Lower lobe of right lung (tissue), 2 donors: ENCODE measurements at places on chromosomes 1 and 21. TPM values are rescaled to one million over a fixed set of nuclear protein-coding genes. Genes with fewer than 3 reads are reported as not detected.

The GJA9 gene
- total RNA-seq = not detected

The CELA2B gene
- not detected for total RNA-seq

The OXCT2 gene
- total RNA-seq = 0.47 TPM

The ARTN gene
- total RNA-seq = 0.27 TPM

The SPAG17 gene
- total RNA-seq = 9.9 TPM

The SPOCD1 gene
- total RNA-seq = 21.6 TPM

The CD1D gene
- 4.6 TPM for total RNA-seq

The MPZ gene
- total RNA-seq = 4.0 TPM

The C1orf185 gene
- not detected for total RNA-seq

The OPRD1 gene
- not detected for total RNA-seq

DNA sequence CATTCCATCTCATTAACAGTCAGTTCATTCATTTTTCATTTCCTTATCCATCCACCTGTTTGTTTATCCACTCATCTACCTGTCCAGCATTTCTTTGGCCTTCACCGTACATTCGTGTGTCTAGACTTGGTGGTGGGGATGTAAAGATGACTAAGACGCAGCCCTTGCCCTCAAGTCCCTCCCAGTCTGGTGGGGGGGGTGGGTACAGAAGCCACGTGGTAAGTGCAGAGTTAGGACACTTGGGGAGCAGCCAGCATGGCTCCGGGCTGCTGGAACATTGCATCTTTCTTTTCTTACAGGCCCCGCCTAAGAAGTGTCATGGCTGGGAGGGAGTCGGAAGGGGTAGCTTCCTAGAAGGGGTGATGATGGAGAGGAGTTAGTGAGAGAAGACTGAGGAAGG lies 17.2 kb downstream of the KIF26B start:
- no peak for DNase-seq

DNA sequence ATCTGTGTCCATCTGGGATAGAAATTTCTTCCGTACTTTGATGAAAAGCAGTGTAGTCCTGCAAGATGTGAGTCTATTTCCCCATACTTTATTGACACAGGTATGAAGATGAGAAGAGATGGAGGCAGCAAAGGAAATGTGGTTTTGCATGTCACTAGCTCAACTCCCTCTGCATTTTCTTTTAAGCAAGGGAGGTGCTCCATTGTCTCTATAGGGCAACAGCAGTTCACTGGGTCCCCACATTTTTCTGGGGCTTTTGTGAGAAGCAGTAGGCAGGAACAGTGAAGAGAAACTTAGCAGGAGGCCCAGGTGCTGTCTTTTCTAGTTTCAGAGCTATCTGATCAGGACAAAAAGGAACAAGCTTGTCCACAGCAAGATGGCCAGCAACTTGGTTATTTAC lies 37.1 kb downstream of the C21orf91 start:
- DNase-seq = no peak

DNA sequence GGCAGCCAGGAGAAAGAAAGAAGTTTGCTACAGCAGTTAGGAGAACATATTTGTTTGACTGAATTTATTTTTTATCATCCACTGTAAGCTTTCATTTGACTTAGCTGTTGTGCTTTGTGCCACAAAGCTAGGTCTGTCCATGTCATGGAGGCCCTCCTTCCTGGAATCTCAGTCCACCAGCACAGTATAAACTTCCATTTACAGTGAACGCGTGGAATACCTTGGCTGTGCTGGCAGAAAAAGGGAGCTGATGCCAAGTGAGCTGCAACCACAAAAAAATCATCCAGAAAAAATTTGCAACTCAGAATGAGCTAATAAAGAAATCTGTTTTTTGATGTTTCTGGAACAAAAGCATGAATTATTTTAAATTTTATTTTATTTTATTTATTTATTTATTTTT lies 72.6 kb downstream of the ATP6V1G3 start:
- DNase-seq = no peak

DNA sequence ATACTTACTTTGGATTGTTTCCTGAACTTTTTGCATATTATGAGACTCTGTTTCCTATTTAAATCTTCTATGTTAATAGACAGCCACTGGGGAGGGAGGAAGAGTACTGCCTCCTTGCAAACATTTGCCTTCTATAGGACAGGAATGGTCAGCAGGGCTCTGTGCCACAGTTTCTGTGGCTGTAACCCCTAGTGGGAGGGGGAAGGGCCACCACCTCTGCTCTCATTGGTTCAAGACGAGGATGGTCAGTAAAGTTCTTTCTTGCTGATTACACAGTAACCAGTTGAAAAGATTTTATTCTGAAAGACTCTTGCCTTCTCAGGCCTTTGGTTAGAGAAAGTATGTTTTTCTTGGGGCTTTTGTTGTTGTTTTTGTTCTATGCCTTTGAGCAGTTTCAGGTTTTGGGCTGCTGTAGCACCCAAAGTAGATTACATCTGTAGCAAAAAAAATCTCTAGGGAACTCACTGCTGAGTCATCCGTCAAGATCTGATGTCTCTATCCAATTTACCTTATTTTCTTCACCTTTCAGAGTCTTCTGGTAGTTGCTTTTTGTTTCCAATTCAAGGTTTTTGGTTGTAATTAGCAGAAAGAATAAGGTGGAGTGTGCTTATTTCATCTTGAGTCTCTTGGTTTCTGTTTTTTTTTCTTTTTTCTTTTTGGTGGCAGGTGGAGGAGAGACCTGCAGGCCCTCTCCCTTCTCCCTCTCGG lies 23.1 kb downstream of the SLC35A3 start:
- DNase-seq = no peak

GRCh38 chr21:46369520-46370235 lies 45.7 kb downstream of the PCNT start:
- no peak for DNase-seq

DNA sequence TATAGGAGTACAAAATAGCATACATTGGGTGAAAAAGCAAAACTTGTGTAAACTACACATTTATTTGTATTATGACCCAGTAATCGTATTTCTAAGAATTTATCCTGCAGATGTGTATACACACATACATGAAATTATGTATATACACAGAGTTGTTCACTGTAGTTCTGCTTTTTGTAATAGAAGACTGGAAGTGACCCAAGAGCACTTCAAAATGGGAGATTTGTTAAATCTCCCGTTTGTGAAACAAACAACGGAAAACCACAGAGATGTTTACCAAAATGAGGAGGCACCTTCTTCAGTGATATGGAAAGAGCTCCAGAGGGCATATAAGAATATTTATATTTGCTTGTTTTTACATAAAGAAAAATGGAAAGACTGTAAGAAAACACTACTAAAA lies 18.0 kb upstream of the MNDA start:
- DNase-seq = no peak

GRCh38 chr1:161998811-161999210 lies 24.9 kb downstream of the OLFML2B start:
- DNase-seq = no peak

DNA sequence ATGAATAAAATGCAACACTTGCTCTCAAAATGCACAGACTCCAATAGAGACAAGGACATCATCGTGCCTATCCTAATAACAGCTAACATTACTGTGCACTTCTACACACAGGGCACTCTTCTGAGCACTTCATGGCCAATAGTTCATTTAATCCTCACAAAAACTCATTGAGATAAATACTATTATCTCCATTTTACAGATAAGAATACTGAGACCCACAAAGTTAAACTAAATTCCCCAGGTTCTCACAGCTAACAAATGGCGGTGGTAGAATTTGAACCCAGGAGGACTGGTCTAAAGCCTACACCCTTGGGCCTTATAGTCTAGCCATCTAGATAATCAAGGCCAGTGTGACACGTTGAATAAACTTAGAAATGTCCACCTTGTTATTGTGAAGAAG lies 328.6 kb downstream of the RRAGC start:
- DNase-seq = no peak

- DNase-seq = no peak
Observed at GRCh38 chr1:52059321-52059720, 3.2 kb downstream of the BTF3L4 start.

DNA sequence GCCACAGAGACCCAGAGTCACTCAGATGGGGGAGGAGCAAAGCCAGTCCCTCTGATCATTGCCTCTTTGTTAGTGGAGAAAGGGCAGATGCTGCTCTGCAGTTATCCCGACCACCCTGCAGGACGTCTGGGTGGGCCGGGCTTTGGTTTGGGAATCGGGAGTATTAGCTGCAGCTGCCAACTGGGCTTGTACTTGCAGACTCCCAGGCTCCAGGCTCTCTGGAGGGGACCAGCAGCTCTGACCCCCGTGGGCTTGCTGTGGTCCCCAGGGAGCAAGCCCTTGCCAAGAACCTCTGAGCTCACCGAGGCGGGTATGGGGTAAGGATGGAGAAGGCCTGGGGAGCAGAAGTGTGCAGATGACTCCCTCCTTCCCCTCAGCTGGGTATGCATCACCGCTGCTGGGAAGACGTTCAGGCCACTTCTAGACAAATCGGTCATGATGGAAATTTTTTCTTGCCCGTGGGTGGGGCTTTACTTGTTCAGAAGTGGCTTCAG lies 21.6 kb downstream of the MAPKAPK2 start:
- no peak for DNase-seq

DNA sequence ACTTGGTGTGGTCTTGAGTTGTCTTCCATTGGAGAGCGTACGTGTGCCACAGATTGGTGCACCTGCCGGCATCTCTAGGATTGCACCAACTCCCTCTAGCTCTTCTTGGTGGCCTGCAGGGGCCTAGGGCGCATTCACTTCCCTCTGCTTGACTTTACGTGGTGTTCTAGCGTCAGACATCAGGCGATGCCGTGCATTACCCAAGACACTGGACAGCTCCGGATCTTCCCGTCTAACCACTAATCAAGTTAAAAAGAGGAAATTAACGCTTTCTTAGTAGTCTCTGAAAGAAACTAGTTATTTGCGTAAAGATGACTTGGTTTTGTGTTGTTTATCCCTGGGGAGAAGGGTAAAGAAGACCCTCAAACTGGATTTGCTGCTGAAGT lies 510 bp upstream of the IL10RB start:
- DNase-seq = peak; percentile 86

DNA sequence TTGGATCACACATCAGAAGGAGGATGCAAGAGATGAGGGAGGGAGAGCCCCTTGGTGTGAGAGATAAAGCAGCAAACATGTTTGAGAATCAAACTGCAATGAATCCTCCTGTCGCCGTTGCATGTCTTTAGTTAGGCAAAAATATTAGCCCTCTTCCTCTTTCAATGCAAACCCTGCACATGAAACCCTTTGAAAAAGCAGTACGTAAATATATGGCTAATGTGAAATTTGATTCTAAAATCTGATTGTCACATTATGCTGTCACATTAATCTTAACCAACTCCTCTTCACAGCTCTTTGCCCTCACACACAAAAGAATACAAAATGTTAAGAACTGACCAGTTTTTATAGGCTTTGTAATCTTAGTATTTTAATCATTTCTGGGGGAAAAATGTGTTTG lies 63.4 kb downstream of the WDR64 start:
- DNase-seq = no peak

DNA sequence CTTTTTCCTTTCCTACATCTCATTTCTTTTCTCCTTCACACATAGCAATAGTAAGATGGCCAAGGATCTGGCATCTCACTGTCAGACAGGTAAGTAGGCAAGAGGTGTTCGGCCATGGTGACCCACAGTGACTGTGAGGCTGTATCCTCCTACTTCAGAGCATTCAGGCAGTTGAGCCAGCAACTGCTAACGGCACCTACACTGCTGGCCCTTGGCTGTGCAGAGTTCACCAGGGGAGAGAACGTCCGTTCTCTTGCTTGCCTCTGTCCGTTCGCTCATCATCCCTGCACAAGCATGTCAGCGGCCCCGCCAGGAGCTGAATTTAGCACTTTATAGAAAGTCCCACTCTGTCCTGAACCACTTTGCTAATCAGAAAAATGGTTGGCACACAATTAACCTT lies 113.6 kb downstream of the GREM2 start:
- DNase-seq = no peak

DNA sequence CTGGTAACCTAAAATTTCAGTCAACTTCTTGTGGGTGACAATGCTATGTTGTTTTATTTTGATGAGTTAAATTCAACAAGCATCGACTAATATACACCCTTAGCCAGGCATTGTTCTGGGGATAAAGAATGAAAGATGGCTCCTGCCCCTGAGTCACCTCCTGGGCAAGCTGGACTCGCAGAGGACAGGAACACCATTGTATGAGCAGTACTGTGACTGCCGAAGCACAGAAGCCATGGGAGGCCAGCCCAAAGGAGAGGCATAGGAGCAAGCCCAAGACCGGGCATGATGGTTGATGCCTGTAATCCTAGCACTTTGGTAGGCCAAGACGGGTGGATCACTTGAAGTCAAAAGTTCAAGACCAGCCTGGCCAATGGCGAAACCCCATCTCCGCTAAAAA lies 555.2 kb downstream of the OMA1 start:
- no peak for DNase-seq

- DNase-seq = no peak
Observed at GRCh38 chr1:38744452-38745350, 114.9 kb downstream of the RRAGC start.

DNA sequence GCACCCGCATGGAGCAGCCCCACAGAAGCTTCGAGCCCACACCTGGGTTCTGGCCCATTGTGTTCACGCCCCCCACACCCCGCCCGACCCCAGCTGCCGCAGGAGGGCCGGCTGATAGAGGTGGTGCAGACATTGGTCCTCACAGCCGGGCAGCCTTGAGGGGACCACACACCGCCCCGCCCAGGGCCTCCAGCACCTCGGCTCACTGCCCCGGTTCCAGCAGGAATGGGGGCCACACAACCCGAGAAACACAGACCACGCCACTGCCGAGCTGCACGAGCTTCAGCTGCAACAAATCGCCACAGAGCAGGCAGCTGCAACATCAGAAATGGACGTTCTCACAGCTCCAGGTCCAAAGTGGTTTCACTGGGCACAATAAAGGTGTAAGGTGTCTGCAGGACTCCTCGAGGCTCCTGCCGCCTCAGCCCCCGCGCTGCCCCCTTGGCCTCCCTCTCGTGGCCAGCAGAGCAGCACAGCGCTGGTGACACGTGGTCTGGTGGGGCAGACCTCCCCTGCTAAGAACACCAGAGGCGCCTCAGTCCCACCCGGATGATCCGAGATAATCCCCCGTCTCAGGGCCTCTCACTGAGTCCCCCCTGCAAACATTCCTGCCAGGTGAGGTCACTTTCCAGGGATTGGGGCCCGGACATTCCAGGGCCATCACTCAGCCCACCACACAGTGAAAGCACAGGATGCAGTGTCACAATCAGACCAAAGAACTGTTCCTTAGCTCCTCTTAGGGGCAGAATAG lies 62.3 kb upstream of the ADARB1 start:
- peak; percentile 36 for DNase-seq
